ENCODE measurements at places on chromosomes 2 and 18. TPM values are rescaled to one million over a fixed set of nuclear protein-coding genes. Genes with fewer than 3 reads are reported as not detected.

UGT1A5 gene
- total RNA-seq, result not detected

TMEM17 gene
- total RNA-seq, result 6.9 TPM

ACOXL gene
- not detected for total RNA-seq

SERPINB4 gene
- not detected for total RNA-seq

TEX261 gene
- 41.6 TPM for total RNA-seq

VWA3B gene
- total RNA-seq, result 1.2 TPM

STPG4 gene
- total RNA-seq, result 0.64 TPM

TEKT4 gene
- total RNA-seq, result 0.69 TPM

DNAH6 gene
- 11.2 TPM for total RNA-seq

PCARE gene
- 0.35 TPM for total RNA-seq

GAREM1 gene
- 20.7 TPM for total RNA-seq

LIMS4 gene
- not detected for total RNA-seq

TCF23 gene
- 0.10 TPM for total RNA-seq

DYSF gene
- total RNA-seq, result 68.1 TPM

HSPE1 gene
- total RNA-seq, result 63.9 TPM

TSPYL6 gene
- 0.74 TPM for total RNA-seq

HNRNPLL gene
- total RNA-seq, result 63.5 TPM

ZSWIM2 gene
- total RNA-seq, result not detected

PROM2 gene
- total RNA-seq, result 9.6 TPM

HRH4 gene
- total RNA-seq, result not detected

DNAJC5G gene
- 5.7 TPM for total RNA-seq

TGFBRAP1 gene
- 22.4 TPM for total RNA-seq

CGREF1 gene
- 53.7 TPM for total RNA-seq

CIB4 gene
- total RNA-seq, result not detected

CHCHD5 gene
- 16.3 TPM for total RNA-seq

TMEM37 gene
- 0.80 TPM for total RNA-seq

CDH2 gene
- 73.3 TPM for total RNA-seq

POTEI gene
- not detected for total RNA-seq

ALPP gene
- not detected for total RNA-seq

MARCO gene
- 1.7 TPM for total RNA-seq

MROH2A gene
- total RNA-seq, result not detected

LINC00305 gene
- not detected for total RNA-seq

CHRNG gene
- not detected for total RNA-seq

SLC5A7 gene
- total RNA-seq, result not detected
